ENCODE measurements at places on chromosomes 7 and 10.
A peak's percentile ranks its signal among the peaks of the same experiment; 100 is the strongest.

DNA sequence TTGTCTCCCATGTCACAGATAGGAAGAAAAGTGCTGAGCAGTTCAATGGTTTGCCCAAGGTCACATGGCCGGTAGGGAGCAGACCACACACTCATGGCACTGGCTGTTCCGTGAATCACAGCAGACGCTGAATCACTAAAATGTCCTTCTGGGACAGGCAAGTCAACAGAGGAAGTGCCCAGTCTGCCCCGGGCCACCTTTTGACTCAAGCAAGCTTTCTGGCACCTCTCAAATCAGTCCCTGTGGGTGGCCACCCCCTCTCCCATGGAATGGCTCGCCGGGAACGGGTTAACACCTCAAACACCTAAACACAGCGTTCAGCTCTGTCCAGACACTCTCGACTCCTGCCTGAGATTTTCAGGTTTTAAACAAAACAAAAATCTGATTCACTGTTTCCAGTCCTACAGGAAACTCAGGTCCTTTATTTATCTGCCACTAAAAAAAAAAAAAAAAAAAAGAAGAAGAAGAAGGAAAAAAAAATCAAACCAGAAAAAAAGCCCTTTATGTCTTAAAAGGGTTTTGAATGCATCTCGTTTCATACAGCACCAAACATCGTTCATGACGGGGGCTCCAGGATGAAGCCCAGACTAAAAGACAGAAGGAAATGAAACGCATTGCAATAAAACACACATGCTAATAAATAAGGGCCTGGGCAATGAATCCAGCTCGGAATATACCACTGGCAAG lies 15.5 kb downstream of the CARD11 start:
- no peak for DNase-seq

DNA sequence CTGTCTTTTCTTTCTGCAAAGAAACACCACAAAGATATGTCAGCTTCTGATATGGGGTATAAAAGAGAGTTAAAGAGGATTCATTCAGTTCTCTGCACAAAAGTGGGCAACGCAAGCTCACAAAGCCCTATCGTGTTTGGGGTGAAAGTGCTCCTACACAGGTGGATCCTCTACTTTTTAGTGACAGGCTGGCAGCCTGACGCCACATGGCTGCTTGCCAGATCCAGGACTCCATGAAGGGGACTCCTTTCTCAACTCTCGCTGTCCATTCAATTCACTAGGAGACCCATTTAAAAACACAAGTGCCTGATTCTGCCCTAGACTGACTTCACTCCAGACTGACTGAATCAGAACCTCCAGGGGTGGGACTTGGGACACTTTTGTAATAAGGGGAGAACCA lies 8.0 kb downstream of the PARP12 start:
- no peak for DNase-seq

DNA sequence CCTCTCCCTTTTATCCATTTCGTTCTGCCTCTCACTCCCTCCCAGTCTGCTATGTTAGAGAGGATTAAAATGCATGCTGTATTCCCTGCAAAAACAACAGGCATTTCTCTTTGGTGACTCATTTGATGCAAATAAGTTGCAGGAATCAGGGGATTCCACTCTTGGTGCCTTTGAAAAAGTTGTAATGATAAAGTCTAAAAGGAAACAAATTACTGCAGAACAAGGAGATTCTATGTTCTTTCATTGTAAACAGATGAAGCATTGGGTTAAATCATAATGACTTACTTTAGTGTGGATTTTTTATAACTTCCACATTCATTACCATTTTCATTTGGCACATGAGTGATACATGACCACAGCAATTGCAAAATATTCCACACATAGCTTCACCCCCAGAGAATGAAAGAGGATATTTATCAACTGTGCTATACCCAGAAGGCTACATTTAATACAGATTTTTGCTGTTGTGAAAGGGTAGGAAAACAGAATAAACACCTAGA lies 33.4 kb upstream of the ABLIM1 start:
- no peak for DNase-seq

DNA sequence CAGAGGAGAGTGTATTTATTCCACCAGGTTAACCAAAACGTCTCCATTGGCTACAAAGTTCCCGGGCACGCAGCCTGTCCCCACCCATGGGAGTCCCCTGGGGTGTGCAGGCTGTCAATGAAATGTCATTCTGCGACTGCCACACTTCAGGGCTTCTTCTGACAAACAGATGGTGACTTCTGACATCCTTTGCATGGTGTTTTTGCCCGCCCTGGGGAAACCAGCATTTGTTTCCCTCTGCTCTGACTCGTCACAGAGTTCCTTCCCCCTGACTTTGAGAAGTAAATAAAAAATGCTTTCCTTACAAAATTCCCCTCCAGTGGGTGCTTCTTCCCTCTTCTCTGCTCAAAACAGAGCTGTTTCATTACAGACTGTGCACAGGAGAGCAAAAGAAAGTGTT lies 38.2 kb downstream of the TNS3 start:
- no peak for DNase-seq

DNA sequence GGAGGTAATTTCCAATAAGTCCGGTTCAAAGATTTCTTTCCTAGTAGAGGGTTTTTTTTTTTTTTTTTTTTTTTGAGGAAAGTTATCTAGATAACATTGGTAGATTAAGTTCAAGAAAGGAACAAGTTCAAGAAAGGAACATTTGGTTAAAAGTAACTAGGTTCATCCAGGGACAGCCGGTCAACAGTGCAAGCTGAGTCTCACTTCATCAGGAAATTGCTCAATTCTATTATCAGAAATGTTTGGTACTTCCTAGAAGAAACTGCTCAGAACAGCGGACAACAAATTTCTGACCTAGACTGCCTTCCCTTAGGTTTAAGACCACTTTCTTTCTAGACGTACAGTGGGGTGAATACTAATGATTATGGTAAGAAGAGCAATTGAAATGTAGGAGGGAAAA lies 3.7 kb upstream of the IL2RA start:
- no peak for DNase-seq

DNA sequence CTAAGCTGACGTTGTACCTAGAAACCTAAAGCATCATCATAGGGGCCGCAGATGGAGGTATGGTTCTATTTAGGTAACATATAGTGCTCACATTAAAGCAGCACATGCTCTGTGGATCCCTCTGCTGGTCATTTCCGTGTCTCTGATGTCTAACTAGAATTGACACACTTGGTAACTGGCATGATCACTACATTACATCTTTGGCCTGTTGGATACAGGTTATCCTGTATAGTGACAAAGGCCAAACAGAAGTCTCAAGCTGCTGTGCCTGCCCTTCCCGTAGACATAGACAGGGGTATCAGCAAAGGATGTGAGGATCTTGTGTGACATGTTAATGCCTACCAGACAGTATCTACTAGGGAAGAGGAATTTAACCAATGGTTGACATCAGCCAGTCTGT lies 51.2 kb downstream of the KIF5B start:
- peak; percentile 22 for DNase-seq

GRCh38 chr7:39808796-39809481 lies 141.1 kb upstream of the CDK13 start:
- no peak for DNase-seq
